ENCODE measurements at places on chromosomes 4 and X.

- no peak for DNase-seq
These were observed 83.0 kb downstream of the TNIP2 start for GRCh38 chr4:2673157-2673556.

DNA sequence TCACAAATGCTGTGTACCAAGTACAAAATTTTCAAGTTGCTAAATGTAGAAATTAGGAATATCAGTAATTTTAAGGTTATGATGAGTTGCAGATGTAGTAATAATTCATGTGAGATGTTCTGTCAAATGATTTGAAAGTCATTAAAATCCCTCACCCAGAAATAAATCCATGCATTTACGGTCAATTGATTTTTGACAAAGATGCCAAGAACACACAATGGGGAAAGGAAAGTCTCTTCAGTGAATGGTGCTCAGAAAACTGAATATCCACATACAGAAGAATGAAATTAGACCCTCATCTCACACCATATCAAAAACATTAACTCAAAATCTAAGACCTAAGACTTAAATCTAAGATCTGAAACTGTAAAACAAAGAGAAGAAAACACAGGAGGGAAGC, 12.9 kb upstream of the BMPR1B start:
- no peak for DNase-seq

DNA sequence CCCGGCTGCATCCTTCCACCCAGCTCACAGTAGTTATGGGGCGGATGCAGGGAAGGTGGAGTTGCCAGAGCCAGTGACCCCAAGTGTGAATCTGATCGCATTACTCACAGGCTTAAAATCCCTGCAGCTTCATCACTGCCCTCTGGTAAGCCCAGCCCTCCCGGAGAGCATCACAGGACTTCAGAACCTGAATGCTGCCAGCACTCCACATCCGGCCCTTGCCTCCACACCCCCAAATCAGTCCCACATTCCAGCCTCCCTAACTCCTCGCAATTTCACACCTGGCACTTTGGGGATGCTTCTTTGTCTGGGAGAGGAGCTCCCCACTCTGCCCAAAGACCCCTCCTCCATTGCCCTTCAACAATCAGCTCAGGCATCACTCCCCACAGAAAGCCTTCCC, 15.6 kb downstream of the RASL11B start:
- no peak for DNase-seq

GRCh38 chr4:158291334-158292055, 81.2 kb downstream of the TMEM144 start:
- no peak for DNase-seq

DNA sequence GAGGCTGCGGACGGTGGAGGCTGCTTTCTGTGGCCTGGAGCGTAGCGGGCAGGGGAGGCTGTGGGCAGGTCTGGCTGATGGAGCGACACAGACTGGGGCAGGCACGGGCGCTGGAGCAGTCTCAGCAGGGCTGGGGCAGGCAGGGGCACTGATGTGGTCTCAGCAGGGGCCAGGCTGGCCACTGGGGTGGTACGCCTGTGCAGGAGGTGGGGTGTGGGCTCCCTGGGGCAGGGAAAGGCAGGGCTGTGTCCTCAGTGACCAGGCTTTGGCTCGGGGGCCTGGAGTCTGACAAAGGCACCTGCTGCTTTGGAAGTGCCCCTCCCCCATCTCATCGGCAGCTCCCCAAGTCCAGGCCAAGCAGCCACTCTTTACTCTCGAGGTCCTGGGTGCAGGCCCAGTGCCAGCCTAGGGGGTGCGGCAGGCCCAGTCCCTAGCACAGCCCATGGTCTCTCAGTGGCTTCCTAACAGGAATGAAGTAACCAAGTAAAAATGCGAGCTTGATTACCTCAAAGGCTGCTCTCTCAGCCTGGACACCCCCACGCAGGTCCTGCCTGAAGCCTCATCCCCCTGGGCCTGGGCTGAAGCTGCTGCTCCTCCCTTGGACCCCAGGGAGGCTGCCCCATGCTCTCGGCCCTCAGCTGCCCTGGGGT, 55.5 kb downstream of the ADRA2C start:
- no peak for DNase-seq

- DNase-seq = no peak
These were observed at the start of gene USP11 for GRCh38 chrX:47232803-47233332. USP11 (plus strand) TSS chrX:47233009; CDS start chrX:47233044, 35 bp downstream.

DNA sequence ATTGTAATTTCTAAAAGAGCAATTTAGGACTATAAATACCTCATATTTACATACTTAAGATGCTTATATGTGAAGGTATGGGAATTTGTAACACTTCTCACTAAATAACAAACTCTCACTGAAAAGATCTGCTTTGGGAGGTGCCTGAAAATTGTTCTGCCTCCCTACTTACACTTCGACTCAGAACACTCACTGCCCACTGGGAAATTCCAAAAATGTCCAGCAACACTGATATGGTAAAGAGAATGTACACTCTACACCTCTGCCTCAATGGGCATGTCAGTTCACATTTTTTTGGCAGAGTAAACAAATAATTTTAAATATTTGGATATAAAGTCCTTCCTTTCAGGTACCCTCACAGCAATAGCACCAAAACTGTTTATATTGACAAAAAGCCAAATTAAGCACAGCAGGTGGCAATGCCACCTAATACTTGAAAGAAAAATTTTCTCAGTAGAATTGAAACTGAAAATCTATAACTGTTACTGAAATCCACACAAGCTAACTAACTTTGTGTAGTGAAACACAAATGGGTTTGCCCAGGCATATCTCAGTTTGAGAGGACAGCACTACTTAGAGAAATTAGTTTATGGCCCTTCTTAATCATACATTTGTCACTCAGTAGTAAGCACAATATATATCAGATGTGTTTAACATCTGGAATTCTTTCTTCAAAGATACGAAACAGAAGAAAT, 67.1 kb downstream of the PRDM5 start:
- DNase-seq = no peak

- DNase-seq = no peak
These were observed 56.8 kb downstream of the TRPC5 start for GRCh38 chrX:112025753-112026152.

- DNase-seq = no peak
These were observed 19.6 kb downstream of the NKX3-2 start for GRCh38 chr4:13524504-13525243.

GRCh38 chrX:8988446-8988845, 45.5 kb downstream of the FAM9B start:
- DNase-seq = no peak

GRCh38 chr4:74612837-74613236, 167.9 kb downstream of the AREG start:
- DNase-seq = no peak

DNA sequence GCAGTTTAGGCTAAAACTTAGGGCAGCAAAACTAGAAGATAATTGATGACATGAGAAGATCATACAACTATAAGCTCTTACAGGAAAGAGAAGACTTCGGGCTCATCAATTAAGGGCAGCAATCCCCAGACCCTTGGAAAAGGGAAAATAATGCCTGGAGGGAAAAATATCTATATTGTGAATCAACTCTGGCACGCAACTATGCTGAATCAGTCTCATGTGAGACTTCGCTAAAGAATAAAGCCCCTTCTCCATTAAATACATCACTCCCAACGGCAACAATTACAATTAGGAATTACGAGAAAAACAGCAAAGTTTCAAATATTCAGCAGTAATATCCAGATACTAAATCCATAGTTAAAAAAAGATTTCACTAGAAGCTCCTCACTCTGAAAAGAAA, 2016.8 kb upstream of the IGFBP7 start:
- DNase-seq = no peak

Data from stimulated activated CD8-positive, alpha-beta memory T cell treated with anti-CD3 and anti-CD28 coated beads, Interleukin-4, amount 100 ng/mL, for 1 hour (primary cell).